Large intestine (tissue), 12 donors: ENCODE measurements at places on chromosomes 3 and 15.

GRCh38 chr3:194296454-194297263, 54.5 kb downstream of the CPN2 start:
- peak; percentile 62 for DNase-seq

GRCh38 chr3:127070776-127071175, 87.9 kb downstream of the PLXNA1 start:
- no peak for DNase-seq

GRCh38 chr15:23869396-23869795, 182.3 kb upstream of the NDN start:
- peak; percentile 75 for DNase-seq

DNA sequence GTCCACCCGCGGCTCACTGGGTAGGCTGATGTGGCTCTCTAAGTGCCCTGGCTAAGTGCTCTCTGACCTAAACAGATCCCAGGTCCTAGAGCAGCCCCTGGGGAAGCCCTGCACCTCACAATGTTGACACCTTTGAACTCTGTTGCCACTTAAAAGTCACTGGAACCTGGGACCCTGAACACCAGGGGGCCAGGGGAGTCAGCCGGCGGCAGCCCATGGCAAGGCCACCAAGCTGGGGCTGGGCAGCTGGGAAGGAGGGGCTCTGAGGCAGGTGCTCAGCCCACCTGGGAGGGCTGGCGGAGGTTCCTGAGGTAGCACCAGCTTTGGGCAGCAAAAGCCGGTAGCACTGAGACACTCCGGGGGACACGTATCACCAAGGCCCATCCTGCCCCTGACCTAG, 129.0 kb downstream of the CHSY1 start:
- DNase-seq = no peak

DNA sequence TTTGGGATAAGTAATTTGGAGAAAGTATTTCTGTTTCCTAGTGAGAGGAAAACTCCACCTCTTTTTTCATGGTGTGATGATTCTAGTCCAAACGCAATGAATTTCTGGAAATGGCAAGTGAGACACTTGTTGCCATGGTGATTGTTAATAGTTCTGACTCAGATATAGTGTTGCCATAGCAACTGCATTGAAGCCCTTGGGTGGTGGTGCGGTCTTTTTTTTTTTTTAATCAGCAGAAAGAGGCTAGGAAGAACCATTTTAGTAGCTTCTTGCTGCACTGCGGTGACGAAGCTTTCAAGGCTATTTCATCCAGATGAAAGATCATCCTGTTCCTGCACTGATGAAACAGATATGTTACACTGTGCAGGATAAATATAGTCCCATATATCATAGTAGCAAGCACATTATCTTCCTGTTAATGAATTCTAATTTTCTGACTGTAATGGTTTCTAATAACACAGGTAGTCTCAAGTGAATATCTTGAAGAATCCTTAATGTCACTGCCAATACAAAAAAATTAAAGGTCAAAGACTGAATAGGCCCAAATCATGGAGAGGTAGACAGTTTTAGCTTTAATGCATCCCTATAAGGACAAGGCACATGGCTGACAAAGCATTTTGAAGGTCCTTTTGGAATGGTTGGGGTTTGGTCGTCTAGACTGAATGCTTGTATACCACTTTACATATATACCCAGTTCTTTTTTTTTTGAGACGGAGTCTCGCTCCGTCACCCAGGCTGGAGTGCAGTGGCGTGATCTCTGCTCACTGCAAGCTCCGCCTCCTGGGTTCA, 125.1 kb upstream of the ZBTB20 start:
- DNase-seq = no peak

- peak; percentile 46 for DNase-seq
Observed at GRCh38 chr3:193970773-193971206, 165.2 kb upstream of the HES1 start.

DNA sequence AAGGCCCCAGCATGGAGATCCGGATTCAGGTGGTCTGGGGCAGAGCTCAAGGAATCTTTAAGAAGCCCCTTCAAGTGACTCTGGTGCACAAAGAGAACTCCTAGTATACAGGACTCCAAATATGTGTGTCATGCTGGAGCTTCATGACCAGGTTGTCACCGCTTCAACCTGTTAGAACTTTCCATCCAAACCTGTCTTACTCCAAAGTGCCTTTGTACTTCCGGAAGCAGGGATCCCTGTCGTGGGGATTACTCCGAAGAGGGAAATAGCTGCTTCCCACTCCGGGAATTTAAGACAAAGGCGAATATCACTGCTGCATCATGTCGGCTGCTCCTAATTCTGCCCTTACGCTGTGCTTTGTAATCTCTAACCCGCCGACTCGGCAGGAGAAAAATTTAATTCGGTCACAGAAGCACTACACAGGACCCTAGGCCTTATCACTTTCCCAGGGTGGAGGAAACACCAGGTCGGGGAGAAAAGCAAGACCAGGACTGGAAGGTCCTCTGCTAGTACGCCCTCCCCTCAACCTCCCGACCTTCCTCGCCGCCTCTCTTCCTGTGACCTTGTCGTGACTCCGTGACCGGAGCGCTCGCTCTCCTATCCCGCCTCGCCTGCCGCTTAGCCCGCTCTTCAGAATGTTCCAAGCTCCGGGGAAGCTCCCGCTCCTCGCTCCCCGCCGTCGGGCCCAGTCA, 730 bp downstream of the HIGD1A start:
- peak; percentile 84 for DNase-seq

DNA sequence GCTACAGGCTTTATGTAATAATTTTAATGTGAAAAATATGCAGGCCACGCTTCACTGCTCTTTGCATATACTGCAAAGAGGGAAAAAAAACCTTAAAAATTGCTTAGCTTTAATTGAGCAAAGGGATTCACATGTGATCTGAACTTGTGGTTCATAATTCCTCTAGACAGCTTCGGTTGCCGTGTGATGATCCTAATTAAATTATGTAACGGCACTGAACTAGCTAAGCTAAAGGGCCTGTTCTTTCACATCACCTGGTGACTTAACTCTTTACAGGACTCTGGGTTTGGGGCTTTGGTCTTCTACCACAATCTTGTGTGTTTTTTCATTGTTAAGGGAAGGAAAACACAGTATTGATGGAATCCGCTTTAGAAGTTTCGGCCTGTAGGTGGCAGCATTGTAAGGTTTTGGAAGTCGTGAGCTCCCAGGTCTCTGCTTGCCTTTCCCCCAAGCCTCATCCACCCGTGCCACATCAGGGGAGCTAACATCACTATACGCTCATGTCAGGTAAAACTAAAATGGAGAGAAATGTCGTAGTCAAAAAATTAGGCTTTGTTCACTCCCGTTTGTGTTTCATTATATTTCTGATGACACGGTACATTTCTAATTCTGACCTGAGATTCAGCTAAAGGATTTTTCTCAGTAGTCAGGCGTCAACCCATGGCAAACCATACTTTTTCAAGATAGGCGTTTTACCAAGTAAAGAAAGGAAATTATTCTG, 205.6 kb upstream of the DPH6 start:
- peak; percentile 59 for DNase-seq

- DNase-seq = no peak
Observed at GRCh38 chr15:75195122-75195765, 6.4 kb upstream of the C15orf39 start.

DNA sequence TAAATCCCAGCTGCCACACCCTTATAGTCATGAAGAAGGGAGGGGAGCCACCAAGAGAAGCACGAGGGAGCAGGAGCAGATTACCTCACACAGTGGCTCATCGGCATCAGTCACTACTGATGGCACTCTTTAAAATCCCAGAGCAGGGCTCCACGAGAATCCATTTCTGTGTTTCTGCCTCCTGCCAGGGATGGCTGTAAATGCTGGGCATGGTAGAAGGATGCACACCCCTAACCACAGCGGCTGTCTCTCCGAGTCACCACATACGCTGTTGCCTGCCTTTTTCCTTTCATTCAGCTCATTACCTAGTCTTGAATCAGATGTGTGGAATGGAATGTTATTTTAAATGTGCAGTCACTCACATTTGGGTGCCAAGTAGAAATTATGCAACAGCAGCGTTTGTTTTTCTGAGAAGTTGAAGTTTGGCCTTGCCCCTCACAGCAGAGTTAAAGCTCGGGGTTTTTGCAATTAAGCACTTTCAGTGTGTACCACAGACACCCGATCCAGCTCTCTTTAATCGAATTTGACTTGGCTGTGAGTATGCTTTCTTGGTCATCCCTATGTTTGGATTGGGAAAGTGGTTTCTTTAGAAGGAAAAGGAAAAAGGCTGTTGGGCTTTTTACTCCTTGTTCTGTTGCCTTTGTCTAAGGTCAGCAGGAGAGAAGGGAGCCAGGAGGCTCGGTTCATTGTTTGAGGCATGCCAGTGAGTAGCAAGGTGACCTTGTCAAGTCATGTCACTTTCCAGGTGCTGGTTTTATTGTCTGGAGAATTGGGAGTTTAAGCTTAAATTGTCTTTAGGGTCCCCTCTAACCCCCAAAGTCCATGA, 284.2 kb upstream of the TPM1 start:
- DNase-seq = no peak

- DNase-seq = no peak
Observed at GRCh38 chr15:31023841-31024240, 32.4 kb upstream of the MTMR10 start.

DNA sequence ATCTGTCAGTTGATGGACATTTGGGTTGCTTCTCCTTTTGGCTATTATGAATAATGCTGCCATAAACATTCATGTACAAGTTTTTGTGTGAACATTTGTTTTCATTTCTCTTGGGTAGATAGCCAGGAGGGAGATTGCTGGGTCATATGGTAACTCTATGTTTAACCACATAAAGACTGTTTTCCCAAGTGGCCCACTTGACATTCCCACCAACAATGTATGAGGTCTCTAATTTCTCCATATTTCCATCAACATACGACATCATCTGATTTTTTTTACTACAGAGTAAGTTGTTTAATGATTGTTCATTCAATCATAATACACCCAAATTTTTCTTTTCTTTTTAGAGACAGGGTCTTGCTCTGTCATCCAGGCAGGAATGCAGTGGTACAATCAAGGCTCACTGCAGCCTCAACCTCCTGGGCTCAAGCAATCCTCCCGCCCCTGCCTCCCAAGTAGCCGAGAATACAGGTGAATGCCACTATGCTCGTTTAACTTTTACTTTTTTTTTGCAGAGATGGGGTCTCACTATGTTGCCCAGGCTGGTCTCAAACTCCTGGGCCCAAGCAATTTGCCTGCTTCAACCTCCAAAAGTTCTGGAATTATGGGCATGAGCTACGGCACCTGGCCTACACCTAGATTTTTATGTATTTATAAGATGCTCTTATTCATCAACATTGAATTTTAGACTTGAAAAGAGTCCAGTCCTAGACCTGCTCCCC, 6.8 kb downstream of the IP6K1 start:
- no peak for DNase-seq

- DNase-seq = no peak
Observed at GRCh38 chr15:39538936-39539335, 41.9 kb upstream of the THBS1 start.

GRCh38 chr3:15711281-15711680, 86.5 kb downstream of the ANKRD28 start:
- DNase-seq = no peak

DNA sequence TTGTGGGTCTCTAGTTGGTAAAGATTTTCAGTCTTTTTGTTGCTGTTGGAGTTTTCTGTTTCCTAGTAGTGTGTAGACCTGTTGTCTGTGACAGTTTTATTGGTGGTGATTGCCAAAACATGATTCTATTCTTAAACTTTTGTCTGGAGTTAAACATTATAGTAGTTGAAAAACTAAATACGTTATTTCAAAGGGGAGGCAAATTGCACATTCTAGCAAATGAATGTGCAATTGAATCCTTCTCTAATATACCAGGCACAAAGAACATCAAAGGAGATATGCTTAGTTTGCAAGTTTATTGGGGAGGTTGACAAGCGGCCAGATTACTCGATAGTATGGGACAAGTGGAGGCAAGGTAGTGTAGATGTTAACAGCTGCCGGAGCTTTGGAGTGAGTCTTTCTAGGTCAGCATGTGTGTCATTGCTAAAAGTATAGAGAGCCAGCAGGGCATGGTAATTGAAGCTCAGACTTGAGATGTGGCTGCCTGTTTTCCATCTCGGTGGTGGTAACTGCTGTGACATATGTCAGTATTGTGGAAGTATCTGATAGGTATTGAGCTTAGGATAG, 20.6 kb downstream of the CHD2 start:
- DNase-seq = no peak

- DNase-seq = peak; percentile 38
Observed at GRCh38 chr3:94336046-94336753, 273.3 kb downstream of the NSUN3 start.

DNA sequence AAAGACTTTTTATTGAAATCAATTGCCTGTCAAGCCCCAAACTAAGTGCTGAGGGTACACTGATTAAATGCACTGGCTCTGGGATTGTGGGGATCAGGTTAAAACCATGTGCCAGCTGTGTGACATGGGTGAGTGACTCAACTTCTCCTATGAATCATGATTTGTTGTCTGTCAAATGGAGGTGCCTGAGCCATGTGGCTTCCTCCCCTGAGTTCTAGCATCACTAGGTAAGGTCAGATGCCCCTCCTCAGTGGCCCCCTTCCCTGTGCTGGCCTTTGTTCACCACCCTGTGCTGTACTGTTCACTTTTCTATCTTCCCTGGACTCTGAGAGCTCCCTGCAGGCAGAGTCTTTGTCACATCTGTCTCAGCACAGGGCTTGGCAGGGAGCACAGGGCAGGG, 43.6 kb upstream of the ATP2B2 start:
- DNase-seq = no peak

DNA sequence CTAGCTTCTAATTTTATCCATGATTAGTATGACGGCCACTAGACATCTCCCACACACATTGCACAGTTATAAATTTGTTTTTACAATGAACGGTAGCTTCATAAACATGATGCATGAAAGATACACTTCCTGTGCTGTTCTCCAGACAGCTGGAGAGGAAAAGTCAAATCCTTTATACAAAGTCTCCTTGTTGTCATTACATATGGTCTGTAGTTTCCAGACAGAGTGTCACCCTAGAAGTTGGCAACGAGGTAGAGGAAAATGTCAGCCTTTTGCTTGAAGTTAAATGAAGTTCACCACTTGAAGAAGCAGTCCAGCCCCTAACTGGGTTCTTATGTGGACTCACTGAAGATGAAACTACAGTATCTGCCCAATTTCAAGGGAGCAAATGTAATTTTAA, 253.0 kb upstream of the P2RY1 start:
- no peak for DNase-seq

GRCh38 chr3:166195808-166196207, 358.6 kb upstream of the BCHE start:
- DNase-seq = no peak

GRCh38 chr3:112561484-112561733, 353 bp downstream of the ATG3 start:
- peak; percentile 52 for DNase-seq

- DNase-seq = no peak
Observed at GRCh38 chr3:156211583-156211982, 91.2 kb downstream of the KCNAB1 start.

- DNase-seq = no peak
Observed at GRCh38 chr3:179098388-179099077, 26.9 kb upstream of the ZMAT3 start.

DNA sequence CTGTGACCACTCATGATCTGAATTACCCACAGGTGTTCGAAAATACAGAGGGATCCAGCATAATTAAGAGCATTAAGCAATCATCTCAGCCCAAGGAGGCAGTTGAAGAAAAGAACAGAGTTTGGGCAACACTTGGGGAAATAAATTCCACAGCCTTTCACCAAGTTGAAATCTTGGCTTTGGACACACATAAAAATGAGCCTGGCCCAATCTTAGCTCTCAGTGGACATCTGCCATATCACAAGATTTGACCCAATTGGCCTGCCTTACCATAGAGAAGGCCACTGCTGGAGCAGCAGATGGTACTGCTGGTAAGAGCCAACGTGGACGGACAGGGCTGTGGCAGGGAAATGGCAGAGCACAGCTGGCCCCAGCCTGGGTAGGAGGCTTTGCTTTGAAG, 13.0 kb downstream of the FOXP1 start:
- DNase-seq = no peak
